ENCODE measurements at places on chromosomes 7 and 10.

DNA sequence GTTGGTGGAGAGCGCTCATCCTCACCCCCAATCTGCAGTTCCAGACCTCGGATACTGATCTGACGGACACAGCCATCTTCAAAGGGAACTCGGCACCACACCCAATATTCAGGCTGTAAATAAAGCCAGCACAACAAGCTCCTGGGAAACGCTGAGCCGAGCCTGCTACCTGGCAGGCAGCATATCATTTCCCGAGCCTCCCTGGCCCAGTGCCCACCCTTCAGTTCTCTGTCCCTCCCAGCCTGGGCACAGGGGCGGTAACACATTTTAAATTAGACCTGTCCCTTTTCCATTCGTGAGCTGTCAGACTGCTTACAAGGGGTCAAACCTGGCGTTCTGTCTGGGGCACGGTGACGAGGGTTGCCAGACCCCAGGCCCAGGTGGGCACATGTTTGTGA is 250.5 kb downstream of the ARHGAP12 start:
- no peak for DNase-seq

GRCh38 chr7:30470163-30470770 is 8.3 kb downstream of the NOD1 start:
- DNase-seq: no peak

DNA sequence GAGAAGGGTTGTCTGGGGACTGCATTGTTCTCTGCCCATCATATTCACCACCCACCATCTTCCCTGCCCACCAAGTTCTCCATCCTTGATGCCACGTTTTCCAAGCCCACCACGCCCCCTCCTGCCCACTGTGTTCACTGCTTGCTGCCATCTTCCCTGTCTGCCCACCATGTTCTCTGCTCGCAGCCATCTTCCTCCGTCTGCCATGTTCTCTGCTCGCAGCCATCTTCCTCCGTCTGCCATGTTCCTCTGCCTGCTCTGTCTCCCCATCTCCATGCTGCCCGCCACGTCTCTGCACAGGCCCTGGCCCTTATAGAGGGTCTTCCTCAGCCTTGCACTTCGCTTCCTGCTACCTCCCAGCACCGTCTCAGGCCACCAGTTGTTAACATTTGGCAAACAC is 30.0 kb upstream of the ZNF32 start:
- DNase-seq: no peak

DNA sequence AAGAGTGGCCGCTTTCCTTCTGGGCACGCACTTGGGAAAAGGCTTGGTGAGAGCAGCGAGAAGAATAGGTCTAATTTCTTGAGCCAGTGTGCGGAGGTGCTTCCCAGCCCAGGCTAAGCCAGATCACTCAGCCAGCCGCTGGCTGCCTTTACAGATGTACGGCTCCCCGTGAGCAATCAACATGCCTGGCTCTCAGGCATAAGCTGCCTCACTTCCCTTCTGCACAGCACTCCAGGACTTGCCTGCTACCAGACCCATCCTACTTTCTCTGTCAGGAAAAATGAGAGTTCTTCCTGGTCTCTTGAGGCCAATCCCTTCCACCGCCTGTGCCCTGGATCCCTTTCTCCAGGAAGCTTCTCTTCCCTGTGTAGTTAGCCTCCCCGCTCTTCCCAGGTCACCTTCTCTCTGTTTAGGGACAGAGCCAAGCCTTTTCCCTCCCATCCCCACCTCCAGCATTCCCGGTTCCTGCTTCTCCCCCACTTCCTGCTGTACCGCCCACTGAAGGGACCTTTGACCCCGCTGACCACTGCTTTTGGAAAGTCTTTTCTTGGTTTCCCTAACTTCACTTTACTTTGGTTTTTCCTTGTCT is 1.1 kb upstream of the ACTR3C start:
- DNase-seq: no peak

- DNase-seq: no peak
Measured at GRCh38 chr10:132041340-132041739, 24.4 kb upstream of the JAKMIP3 start.

DNA sequence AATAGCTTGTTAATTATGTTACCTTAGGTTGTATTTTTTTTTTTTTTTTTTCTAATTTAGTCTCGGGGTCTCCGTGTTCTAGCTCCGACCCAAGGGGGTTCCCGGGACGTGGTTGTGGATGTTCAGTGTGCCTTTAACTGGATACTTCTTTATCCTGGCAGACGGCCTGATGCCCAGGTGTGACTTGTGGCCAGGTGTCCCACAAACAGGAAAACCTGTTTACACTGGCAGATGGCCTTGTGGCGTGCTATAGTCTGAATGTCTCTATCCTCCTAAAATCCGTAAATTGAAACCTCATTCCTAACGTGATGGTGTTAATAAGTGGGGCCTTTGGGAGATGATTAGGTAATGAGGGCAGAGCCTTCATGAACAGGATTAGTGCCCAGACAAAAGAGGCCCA is 546.4 kb upstream of the C7orf33 start:
- no peak for DNase-seq

DNA sequence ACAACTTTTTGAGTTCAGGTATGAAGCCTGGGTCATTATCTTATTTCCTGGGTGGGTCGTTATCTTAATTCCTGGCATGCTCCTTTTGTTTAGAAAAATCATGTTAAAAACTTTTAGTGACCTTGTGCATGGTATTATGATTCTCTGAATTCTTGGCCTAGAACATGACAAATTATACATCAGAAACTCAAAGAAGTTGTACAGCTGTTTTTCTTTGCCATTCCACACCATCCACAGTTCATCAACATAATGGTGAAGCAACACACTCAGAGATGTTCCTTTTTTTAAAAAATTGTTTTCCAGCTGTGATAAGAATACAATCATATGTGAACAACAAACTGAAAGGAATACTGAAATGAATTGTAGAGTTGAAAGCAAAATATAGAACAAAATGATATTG is 149.2 kb upstream of the SEMA3D start:
- no peak for DNase-seq

DNA sequence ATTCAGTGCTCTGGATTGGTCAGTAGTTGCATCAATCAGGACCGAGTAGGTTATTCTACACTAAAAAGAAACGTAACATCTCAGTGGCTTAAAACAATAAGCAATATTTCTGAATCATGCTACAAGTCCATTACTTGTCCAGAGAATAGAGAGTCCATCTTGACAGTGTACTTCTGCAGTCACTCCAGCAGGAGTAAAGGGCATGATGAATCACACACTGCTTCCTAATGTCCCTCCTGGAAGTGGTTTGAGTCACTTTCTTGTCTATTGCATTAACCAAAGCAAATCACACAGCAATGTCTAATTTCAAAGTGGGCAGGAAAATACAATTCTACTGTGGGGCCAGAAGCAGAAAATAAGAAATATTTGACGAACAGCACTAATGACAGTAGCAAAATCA is 124.8 kb downstream of the TSPAN12 start:
- no peak for DNase-seq

DNA sequence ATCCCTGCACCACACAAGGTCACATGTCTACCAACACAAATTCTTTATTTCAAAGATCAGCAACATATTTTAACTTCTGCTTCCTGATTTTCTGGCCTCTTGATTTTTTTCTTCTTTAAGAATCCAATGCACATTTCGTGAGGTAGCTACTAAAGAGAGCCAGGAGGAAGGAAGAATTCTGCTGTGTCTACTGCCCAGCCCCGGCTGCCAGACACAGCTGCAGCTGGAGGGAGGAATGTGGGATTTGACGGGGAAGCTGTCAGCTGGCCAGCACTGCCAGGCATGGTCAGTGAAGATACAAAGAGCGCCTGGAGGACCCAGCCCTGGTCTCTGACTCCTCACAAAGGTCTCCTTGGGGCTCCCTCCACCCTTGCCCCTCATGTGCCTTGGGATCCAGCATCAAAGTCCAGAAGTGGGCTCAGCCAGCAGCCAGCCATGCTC is 6.9 kb upstream of the AOC1 start:
- no peak for DNase-seq

GRCh38 chr7:6299774-6300173 is 27.4 kb upstream of the CYTH3 start:
- no peak for DNase-seq

GRCh38 chr10:65341323-65341925 is 1584.4 kb upstream of the LRRTM3 start:
- peak; percentile 66 for DNase-seq

- peak; percentile 34 for DNase-seq
Measured at GRCh38 chr7:128740996-128741395, 1.8 kb downstream of the CALU start.

DNA sequence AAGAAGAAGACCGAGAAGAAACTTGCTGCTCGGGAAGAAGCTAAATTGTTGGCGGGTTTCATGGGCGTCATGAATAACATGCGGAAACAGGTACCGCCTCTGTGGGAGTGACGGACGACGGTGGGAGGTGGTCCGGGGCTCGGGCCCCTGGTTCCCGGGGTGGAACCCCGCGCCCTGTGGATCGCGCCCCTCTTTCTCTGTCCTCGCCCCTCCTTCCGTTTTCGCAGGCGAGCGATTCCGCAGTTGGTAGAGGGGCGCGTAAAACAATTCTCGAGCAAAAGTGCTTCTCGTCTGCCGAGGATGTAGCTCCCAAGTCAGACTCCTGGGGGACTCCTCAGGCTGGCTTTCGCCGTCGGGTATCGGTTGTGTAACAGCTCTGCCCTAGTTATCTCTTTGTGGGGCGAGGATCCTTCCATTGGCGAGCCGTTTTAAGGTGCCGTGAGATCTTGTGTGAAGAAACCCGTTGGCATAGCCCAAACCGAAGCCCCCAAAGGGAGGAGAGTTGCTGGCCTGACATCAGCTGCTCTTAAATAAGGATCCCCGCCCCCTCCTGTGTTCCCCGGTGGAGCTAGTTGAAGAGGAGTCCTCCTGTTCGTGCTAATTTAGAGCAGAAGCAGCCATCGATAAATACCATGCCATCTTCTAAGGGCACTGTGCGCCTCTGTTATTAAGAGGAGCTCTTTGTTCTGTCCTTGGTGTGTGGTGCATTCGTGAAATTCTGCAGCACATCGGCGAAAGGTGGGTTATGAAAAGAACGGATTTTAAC is 655 bp downstream of the KLHL7 start:
- no peak for DNase-seq

DNA sequence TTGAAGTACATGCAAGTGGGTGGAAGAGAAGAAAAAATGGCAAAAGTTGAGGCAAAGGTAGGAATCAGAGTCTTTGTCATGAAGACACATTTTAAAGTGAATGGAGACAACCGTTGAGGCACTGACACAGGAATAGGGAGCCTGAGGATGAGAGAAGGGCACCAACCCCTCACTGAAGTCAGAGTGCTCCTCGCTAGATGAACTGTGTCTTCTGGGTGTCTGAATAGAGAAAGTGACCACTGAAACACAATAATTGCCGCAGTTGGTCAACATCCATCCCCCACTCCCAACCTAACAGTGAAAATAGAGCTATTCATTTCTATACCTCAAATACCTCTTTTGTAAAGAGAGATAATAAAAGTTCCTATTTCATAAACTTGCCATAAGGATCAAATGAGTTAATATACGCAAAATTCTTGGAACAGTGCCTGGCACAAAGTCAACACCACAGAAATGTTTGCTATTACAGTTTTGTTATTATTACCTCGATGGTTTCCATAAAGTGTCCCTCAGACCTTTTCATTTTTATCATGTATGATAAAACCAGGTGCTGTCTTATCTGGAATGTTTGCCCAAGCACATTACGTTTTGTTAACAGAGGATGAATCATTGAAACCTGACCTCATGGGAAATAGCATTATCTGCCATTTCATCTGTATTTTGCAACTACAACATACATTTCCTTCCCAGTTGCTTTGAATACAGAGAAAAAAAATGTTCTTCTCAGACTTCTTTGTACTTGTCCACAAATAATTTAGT is 61.8 kb upstream of the SP4 start:
- no peak for DNase-seq

- DNase-seq: no peak
Measured at GRCh38 chr10:71288461-71288860, 30.6 kb upstream of the SLC29A3 start.

DNA sequence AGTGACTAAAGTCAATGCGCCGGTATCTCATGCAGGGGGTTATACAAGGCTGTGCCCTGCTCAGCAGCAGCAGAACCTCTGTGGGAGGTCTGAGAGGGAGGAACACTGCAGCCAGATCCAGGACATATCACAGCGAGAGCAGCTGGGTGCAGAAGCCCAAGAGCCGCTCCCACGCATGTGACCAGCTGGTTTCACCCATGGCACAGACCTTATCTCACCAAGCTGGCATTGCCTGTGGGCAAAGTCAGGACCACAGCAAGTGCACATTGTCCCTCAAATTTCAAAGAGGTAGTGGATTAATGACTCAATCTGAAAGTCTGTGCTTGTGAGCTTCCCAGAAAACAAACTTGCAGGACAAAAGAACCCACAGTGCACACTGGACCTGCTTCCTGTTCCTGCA is 31.6 kb upstream of the AKR1C1 start:
- DNase-seq: no peak

DNA sequence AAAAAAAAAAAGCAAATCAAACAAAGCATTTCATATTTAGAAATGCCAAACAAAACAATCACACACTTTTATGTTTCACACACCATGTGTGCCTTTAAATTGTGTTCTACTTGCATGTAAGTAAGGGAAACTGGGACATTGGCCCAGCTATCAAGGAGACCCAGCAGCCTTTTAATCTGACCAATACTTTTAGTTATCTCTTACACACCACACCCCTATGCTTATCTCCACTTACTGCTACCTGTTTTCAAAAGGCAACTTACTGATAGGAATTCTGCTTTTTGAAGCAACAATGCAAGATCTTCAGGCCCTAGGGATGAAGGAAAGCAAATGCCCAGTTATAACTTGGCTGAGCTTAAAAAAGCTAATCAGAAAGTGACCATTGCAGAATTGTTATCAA is 1244.8 kb upstream of the SORCS1 start:
- no peak for DNase-seq

- DNase-seq: no peak
Measured at GRCh38 chr7:150983893-150984368, 5.8 kb upstream of the KCNH2 start.

GRCh38 chr10:102119417-102120141 is 589 bp downstream of the LDB1 start:
- no peak for DNase-seq

- DNase-seq: no peak
Measured at GRCh38 chr7:52830801-52831200, 204.6 kb upstream of the POM121L12 start.

DNA sequence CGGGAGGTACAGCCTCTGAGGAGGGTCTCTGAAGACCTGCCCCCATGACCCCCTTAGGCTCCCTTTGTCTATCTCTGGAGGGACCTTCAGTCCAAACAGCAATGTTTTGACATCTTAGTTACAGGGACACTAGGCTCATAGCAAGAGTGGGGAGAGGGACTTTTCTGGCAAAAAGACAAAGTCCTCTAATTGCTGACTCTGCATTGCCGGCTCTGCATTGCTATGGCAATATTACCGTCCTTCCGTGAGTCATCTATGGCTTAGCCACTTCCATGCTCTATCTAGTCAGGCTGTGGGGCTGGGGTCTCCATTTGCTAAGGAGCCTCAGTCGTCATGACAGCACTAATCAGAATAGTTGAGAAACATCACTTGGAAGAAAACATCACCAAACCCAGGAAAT is 952.6 kb downstream of the KCNMA1 start:
- DNase-seq: no peak

- DNase-seq: no peak
Measured at GRCh38 chr10:69262292-69262751, 16.0 kb upstream of the HK1 start.

- DNase-seq: no peak
Measured at GRCh38 chr7:132904209-132904608, 177.7 kb downstream of the CHCHD3 start.
